ENCODE measurements at places on chromosomes 12 and 14.
A peak's percentile ranks its signal among the peaks of the same experiment; 100 is the strongest.

DNA sequence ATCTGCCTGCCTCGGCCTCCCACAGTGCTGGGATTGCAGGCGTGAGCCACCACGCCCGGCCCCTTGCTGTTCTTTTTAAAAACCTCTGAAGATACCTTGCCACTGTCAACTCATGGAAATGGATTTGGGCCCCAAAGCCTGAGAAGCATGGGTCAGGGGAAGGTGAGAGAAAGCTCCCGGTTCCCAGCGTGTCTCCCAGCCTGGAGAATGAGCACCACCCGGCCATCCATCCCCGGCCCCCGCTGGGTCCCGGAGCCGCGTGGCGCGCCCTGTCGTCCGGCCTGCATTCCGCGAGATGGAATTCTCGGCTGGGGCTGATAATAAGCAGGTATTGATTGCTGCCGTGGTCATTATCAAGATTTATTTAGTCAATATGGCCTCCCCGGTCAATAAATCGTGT lies 126.5 kb upstream of the MYL2 start:
- no peak for DNase-seq

GRCh38 chr12:75489613-75490210 lies 9.2 kb downstream of the GLIPR1 start:
- DNase-seq = peak; percentile 40

DNA sequence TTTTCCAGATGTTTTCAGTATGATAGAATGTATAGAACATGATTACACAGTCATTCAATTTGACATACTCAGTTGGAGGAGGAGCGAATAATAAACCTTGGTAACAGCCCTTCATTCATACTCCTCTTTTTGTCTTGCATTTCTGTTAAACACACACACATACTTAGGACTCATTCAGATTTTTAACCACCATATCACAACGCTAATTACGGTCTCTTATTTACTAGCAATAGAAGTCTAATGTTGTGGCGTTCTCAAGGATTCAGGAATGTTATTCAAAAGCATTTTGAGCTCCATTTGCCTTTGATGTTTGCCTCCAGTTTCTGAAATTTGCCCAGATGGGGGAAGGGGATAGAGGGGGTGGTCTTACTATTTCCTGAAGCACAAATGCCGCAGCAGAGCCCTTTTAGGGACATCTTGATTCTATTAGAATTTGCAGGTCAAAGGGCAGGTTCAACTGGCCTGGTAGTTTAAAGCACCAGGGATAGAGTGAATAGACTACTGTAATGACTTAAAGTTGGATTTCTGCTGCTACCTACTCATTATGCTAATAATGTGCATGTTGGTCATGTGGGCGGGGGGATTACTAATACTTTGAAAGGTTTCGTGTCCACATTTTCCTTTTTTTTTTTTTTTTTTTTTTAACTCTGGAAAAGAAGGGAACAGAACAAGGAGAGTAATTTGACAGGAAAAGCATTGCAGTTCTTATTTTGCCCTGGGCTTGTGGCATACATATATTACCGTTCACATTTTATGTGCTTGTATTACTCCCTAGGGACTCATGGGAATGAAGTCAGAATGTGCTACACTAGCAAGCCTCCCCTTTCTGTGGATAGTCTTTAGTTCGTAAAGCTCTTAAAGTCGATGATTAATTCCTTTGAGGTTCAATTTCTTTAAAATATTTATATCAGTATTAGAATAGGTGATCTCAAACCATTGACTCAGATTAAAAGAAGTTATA lies 226.8 kb downstream of the FBXL14 start:
- DNase-seq = no peak

- peak; percentile 68 for DNase-seq
These were observed 58.3 kb upstream of the ARID2 start for GRCh38 chr12:45671254-45671653.

- no peak for DNase-seq
These were observed 111.3 kb downstream of the SYNE2 start for GRCh38 chr14:63964113-63964512.

- DNase-seq = no peak
These were observed 17.0 kb upstream of the KERA start for GRCh38 chr12:91074851-91075250.

DNA sequence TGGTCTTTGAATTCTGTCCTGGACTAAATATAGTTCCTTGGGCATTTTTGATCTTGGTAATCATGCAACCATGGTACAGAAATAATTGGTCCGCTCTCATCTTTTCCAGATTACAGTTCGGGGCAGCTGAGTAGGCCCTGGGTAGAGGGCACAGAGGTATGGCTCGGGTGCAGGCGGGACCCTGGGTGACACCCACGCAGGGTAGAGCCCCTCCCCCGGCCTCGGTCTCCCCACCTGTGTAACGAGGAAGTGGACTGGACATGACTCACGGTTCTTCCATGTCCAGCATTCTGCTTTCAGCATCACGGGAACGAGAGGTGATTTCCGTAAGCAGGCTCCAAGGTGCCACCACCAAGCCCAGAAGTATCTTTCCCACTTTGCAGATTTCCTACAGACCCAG lies 91.0 kb upstream of the DIO3 start:
- DNase-seq = no peak

DNA sequence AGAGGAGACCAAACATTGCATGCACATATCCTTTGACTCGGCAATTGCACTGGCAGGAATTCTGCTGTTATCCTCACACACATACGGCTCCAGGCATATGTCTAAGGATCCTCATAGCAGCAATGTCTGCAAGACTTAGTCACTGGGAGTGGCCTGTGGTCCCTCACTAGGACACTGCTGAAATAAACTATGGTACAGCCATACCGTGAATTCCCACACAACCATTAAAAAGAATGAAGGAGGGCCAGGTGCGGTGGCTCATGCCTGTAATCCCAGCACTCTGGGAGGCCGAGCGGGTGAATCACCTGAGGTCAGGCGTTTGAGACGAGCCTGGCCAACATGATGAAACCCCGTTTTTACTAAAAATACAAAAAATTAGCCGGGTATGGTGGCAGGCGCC lies 105.1 kb downstream of the ZFP36L1 start:
- peak; percentile 98 for DNase-seq

- no peak for DNase-seq
These were observed 5.0 kb downstream of the AJUBA start for GRCh38 chr14:22977434-22977683.

DNA sequence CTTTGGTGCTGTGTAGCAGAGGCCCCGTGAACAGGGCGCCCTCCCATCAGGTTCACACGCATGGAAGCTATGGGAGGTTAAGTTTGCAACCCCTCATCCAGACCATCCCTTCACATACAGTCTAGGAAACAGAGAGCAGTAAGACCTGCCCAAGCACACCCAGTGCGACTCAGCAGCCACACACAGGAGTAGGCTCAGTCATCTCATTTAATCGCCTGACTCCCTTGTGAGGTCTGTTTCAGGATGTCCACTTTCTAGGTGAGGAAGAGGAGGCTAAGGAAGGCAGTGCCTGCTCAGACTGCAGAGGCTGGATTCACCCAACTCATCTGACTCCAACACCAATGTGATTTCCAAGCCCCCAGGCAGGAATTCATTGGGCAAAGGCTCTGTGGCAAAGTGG lies 11.9 kb downstream of the BDKRB1 start:
- no peak for DNase-seq

GRCh38 chr14:49008363-49008762 lies 577.8 kb downstream of the RPS29 start:
- no peak for DNase-seq

GRCh38 chr14:59919570-59920377 lies at the start of gene LRRC9:
LRRC9 (plus strand) TSS chr14:59920144.
- no peak for DNase-seq

GRCh38 chr14:33563191-33563900 lies 387.5 kb downstream of the EGLN3 start:
- DNase-seq = no peak

- DNase-seq = no peak
These were observed 148.2 kb downstream of the SLC41A2 start for GRCh38 chr12:104809706-104810385.

- no peak for DNase-seq
These were observed 120.7 kb downstream of the FOXN3 start for GRCh38 chr14:89296281-89296745.

- DNase-seq = no peak
These were observed 18.5 kb downstream of the PPP2R5E start for GRCh38 chr14:63524537-63525155.

GRCh38 chr14:61098721-61099120 lies 117.7 kb downstream of the SLC38A6 start:
- no peak for DNase-seq

DNA sequence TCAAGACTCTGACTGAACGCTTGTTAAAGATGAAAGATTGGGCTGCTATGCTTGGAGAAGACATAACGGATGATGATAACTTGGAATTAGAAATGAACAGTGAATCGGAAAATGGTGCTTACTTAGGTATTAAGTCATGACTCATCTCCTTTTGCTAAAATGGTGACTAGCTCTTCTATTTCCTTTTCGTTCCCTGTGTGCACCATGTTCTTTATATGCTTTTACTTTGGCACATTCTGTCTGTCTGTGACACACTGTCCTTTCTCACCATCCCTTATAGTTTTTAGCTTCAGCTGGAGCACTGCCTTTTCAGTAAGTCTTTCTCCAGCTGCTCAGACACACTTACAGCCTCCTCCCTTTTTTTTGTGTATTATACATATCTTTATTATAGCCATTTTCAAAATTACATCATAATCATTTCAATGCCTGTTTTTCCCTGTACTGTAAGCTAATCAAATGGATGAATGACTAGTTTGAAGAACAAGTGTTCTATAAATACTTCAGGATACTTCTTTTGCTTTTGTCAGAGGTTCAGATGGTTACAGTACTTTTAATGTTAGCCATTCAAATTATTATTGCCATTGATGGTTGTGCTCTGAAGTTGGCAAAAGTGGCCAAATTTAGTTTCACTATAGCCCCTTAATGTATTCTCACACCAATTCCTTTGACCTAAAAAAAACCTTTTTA lies 68.6 kb downstream of the MIA2 start:
- DNase-seq = no peak

GRCh38 chr14:105486974-105487448 lies 325 bp downstream of the CRIP1 start:
- peak; percentile 40 for DNase-seq

DNA sequence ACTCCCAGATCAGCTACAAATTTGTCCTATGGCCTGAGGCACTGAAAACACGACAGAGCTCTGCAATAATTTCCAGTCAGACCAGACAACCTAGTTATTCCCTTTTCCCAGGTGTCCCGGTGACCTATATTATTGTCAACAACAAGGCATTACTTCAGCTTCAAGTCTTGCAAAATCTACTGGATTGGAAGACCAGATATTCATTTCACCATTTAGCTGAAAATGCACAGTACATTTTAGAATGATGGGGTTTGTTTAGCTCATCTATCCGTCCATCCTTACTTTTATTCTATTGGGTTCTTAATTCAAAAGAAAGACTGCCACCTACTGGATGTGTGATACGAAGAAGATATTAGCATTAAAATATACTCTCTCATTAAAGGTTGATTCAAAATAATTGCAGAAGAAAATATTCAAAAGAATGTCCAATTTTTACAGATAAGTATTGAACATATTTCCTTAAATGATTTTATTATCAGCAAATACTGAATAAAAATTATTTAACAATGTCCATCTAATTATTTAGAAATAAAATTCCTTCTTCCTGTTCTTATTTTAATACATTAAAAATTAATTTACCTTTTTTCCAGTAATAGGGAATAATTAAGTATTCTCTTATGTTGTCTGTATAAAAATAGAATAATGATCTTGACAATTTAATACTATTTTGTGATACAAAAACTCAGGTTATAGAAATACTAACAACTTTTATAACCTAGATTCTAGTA lies 244.9 kb upstream of the LRIG3 start:
- DNase-seq = peak; percentile 68

DNA sequence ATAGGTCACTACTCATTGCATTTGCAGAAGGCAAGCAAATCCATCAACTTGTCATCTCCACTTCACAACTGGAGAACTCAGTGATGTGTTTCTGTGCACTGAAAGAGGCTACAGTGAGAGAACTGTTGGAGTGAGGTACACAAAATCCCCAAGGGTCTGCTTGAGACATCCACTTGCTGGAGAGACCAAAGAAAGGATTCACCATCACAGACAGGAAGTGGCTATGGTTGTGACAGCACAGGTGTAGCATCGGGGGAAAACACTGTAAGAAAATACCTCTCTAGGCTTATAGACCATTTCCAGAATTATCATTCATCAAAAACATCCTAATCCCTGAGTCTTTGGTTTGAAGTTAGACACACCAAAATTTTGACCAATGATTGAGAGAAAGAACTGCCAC lies 201.3 kb upstream of the OR4E1 start:
- no peak for DNase-seq

DNA sequence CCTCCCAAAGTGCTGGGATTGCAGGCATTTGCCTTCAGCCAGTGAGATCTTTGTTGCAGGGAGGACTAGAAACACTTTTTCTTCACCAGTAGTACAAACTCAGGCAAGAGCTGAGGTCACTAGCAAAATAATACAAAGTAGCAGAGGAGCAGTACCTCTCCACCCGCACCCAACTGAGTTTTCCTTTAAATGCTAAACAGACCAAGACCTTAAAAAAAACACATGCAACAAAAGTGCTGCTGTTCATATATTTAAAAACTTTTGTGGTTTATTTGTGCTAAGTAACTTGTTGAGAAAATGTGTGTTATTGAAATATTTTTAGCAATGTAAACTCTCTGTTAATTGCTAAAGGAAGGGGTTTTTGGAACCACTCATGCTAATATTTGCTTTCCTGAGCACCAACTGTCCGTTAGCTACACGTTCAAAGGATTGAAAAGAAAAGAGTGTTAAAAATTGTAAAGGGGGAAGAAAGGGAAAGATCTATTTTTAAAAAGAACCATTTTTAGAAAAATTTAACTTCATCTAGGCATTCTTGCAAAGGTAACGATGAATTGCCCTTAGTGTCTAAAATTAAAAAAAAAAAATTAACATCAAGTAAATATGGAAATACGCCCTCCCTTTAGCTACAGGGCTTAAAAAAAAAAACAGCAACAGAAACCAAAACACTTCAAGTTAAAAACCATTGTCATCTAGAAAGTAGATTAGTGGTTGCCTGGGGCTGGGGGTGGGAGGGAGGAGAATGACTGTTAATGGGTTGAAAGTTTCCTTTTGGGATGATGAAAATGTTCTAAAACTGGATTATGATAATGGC lies 114.0 kb upstream of the KRAS start:
- DNase-seq = no peak

GRCh38 chr14:51871846-51872245 lies 11.4 kb downstream of the GNG2 start:
- no peak for DNase-seq

DNA sequence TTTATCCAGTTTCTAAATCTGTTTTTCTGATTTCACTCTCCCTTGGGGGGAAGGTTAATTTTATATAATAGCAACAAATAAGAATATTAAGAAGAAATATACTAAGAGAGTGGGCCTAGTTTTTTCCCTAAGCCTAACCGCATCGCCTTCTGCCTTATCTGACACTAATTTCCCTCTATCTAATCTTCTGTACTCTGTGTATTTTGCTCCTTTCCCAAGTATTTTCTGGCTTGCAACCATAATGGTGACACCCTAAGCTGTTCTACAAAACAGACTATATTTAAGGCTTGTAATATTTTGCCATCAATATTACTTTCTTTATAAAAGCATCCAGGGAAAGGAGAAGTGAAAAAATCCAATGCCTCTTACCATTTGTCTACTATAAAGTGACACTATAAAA lies 1168.8 kb downstream of the GALC start:
- DNase-seq = no peak

- DNase-seq = no peak
These were observed 57.3 kb downstream of the ETV6 start for GRCh38 chr12:11706509-11707379.

- no peak for DNase-seq
These were observed 10.1 kb upstream of the SMCO3 start for GRCh38 chr12:14824012-14824634.

- no peak for DNase-seq
These were observed 8.4 kb downstream of the RPL6 start for GRCh38 chr12:112401054-112401453.

- no peak for DNase-seq
These were observed 108.4 kb downstream of the GPR135 start for GRCh38 chr14:59356767-59357166.
